ENCODE measurements at places on chromosomes 11 and 22.

- no peak for DNase-seq
These were observed 17.7 kb upstream of the TUB start for GRCh38 chr11:8063324-8063723.

- no peak for DNase-seq
These were observed 54.1 kb downstream of the SHANK2 start for GRCh38 chr11:71198141-71198822.

DNA sequence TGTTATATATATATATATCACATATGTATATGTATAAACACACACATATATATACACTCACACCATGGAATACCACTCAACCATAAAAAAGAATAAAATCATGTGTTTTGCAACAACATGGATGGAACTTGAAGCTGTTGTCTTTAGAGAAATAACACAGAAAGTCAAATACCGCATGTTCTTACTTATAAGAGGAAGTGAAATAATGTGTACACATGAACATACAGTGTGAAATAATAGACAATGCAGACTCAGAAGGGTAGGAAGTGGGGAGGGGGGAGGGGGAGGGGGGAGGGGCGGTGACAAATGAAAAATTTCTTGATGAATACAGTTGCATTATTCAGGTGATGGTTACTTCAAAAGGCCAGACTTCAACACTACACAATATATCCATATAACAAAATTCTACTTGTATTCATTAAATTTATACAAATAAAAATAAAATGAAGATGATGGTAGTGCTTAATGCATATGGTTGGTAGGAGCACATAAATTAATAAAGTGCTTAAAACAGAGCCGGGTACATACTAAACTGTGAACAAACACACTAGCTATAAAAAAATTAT, 5.8 kb upstream of the OR5B2 start:
- no peak for DNase-seq

GRCh38 chr22:42388130-42388797, 43.9 kb downstream of the NFAM1 start:
- DNase-seq, result no peak

- DNase-seq, result no peak
These were observed 78.8 kb upstream of the BID start for GRCh38 chr22:17853073-17853472.

GRCh38 chr11:72634472-72635095, 39.6 kb downstream of the PDE2A start:
- no peak for DNase-seq

DNA sequence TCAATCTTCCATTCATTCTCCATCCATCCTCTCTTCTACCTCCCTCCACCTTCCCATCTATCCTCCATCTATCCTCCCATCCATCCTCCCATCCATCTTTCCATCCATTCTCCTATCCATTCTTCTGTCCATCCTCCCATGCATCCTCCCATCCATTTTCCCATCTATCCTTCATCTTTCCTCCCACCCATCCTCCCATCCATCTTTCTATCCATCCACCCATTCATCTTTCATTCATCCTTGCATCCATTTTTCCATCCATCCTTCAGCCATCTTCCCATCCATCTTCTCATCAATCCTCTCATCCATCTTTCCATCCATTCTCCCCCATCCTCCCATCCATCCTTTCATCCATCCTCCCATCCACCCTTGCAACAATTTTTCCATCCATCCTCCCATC, 27.5 kb downstream of the IGLL1 start:
- no peak for DNase-seq

DNA sequence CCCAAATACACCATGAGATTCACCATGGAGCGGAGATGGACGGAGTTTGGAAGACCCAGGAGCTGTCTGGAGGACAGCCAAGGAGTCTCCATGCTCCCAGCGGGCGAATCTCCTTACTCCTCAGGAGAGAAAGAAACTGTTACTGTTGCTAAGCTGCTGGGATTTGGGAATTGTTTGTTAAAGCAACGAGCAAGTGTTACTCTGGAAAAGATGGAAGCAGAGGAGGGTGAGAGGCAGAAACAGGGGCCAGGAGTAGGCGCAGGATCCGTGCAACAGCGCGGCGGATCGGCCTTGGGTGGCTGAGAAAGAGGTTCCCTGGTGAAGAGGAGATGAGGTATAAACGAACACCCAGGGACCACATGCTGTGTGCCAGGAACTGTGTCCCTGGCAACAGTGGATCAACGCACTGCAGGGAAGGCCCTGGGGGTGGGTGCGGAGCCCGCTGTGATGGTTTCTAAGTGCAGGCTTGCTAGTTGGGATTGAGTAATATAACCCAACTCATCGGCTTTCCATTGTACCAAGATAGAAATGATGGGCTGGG, 1436.4 kb downstream of the BRD1 start:
- DNase-seq, result no peak

GRCh38 chr22:17873116-17873515, 98.8 kb upstream of the BID start:
- DNase-seq, result no peak

DNA sequence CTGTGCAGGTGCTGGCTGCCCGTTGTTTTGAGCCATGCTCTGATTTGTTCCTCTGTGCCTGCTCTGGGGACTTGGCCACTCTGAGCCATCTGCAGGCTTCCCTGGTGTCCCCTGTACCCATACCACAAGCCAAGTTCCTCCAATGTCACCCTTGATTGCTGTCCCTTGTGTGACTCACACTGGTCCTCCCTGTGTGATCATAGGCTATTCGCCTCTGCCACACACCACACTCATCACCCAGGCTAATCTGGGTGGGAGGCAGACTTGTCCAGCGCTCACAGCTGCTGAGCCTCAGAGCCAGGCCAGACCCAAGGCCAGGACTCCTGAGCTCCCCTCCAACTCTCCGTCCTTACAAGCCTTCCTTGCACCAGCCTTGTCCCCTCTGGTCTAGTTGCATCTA, 31.7 kb downstream of the IGF2 start:
- DNase-seq, result no peak

GRCh38 chr11:130020323-130020722, 17.7 kb upstream of the PRDM10 start:
- DNase-seq, result no peak

DNA sequence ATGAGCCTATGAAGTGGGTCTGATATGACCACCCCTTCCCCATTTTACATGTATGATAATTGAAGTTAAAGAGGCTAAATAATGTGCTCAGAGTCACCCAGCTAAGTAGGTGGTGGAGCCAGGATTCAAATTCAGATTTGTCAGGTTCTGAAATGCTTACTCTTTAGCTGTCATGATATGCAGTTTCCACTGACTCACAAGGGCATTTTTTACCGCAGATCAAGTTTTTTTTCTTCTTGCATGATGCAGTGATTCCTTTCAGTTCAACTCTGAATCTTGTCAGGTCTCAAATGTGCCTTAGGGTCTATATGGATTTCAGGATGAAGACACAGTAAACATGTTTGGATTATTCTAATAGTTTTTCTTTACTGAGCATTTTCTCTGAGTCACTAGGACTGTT, 12.6 kb upstream of the TRIM44 start:
- DNase-seq, result no peak

- DNase-seq, result no peak
These were observed 1.6 kb upstream of the P2RY2 start for GRCh38 chr11:73216465-73216864.

GRCh38 chr11:126058105-126058874, 4.4 kb downstream of the CDON start:
- DNase-seq, result no peak

- DNase-seq, result no peak
These were observed 10.5 kb upstream of the RPS19BP1 start for GRCh38 chr22:39543095-39543494.

GRCh38 chr22:38244106-38244505, 28.7 kb downstream of the TMEM184B start:
- DNase-seq, result no peak

- DNase-seq, result no peak
These were observed 6.0 kb downstream of the FREY1 start for GRCh38 chr11:45900916-45901617.

- no peak for DNase-seq
These were observed 283.9 kb upstream of the CNTN5 start for GRCh38 chr11:98736833-98737232.

All from T-helper 9 cell (primary cell).